Activated naive CD8-positive, alpha-beta T cell treated with anti-CD3 and anti-CD28 coated beads, Interleukin-2, amount 50 U/mL, for 16 hours (primary cell): ENCODE measurements at places on chromosomes 7 and 10.

- DNase-seq, result no peak
Measured at GRCh38 chr7:50828801-50829200, 46.1 kb upstream of the GRB10 start.

- no peak for DNase-seq
Measured at GRCh38 chr7:133609806-133610205, 356.9 kb downstream of the EXOC4 start.

DNA sequence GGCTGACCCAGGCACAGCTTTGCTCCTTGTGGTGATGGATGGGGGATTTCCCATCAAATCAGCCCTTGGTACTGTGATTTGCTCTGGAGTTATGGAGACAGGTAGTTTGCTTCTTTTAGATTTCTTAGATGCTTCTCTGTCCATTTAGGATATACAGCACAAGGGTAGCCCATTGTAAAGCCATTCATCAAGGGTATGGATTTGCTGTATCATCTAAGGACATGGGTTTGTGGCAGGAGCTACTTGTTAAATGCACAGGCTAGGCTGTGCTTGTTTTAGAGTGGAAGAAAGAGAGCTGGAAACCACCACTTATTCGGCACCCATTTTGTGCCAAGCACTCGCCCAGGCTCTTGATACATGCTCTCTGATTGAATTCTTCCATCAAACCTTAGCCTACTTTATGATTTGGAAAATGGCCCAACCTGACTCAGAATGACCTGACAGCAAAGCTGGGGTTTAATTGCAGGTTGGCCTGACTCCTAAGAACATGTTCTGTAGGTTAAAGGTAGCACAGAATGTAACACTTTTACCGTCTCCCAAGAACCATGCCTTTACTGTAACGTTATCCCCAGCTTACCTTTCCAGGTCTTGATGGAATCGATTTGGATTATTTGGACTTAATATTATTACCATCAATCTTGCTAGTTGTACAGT, 168.0 kb downstream of the SNX10 start:
- DNase-seq, result no peak

GRCh38 chr10:69071610-69072009, 16.3 kb upstream of the SRGN start:
- no peak for DNase-seq

- no peak for DNase-seq
Measured at GRCh38 chr7:25739143-25739542, 412.9 kb upstream of the NFE2L3 start.

GRCh38 chr7:80110376-80110775, 24.3 kb upstream of the GNAI1 start:
- DNase-seq, result no peak

DNA sequence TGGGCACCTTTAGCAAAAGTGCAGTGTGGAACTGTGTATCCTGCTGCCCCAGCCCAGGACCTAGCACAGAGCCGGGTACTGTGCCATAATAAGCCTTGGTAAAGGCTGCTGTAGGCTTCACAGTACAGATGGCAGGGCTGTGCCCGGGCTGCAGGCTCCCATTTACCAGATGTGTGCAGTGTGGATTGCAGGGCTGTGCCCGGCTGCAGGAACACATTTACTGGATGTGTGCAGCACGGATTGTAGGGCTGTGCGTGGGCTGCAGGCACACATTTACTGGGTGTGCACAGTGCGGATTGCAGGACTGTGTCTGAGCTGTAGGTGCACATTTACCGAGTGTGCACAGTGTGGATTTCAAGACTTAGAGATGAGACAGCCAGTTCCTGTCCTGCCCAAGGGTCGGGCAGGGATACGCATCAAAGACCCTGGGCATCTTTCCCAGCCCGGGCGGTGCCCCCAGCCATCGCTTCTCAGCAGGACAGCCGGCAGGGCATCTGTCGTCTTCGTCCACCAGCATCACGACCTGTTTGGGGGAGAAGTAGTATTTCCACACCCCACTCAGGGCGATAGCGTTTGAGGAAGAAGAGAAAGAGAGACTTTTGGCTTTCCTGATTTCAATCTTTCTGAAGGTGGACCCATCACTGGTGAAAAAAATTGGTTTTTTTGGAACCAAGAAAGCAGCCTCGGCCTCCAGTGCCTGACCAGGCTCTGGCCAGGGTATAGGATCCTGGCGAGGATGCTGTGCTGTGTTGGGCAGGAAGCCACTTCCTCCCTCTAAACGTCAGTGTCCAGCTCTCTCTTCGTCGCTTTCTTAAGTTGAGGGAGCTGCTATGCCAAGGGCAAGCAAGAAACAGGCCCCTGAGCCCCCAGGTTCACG, 180.8 kb downstream of the CUX1 start:
- no peak for DNase-seq

DNA sequence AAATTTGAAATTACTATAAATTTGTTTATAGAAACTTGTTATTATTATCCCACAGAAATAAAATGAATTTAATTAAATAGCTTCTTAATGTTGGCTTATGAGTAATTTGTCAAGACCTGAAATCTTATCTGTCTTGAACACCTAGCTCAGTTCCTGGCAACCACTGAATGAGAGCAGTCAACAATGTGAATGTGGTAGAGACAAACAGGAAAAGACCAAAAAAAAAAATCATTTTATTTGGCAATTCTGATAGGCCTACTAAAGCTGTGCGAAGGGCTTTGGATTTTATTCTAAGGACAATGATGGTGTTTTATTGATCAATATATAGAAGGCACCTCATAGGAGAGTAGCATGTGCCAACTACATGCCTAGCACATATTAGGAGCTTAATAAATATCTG, 127.8 kb upstream of the RSU1 start:
- DNase-seq, result no peak

- no peak for DNase-seq
Measured at GRCh38 chr7:33981671-33982424, 76.5 kb downstream of the BMPER start.

GRCh38 chr10:14326581-14326980, 4.1 kb downstream of the FRMD4A start:
- no peak for DNase-seq

GRCh38 chr7:113320419-113320818, 202.1 kb upstream of the SMIM30 start:
- no peak for DNase-seq

DNA sequence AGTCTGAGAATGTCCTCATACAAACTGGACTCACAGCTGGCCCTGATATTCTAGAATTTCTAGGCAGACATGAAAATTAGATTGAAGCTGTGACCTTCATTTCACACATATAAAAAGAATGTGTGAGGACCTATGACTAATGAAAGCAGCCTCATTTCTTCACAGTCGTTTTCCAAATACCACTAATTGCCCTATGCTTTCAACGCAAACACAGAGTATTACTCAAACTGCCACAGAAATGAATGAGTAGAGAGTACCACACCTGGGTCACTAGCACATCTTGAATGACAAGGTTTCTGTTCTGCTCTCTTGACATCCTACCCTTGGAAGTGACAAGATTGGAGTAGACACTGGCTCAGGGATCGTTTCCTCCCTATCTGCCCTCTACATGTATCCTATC, 142.4 kb downstream of the C1GALT1 start:
- no peak for DNase-seq

GRCh38 chr10:15137636-15138035, 30.9 kb downstream of the NMT2 start:
- DNase-seq, result no peak

DNA sequence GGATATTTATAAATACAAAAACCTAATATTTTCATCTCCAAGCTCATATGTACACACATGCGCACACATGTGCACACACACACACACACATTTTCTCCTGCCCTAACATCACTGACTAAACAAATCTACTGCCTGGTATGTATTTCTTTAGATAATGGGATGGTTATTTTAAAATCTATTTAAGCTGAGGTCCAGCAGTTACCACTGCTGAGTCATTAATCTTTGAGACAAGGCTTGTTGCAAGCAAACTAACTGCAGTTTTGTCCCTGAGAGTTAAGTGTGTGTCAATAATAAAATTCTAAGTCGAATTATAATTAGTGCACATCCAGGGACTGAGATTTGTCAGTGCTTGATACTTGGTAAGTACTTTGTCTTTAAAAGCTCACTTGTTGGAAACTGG, 135.1 kb downstream of the VPS50 start:
- DNase-seq, result no peak

GRCh38 chr10:102281102-102281487, 35.8 kb downstream of the GBF1 start:
- DNase-seq, result no peak

DNA sequence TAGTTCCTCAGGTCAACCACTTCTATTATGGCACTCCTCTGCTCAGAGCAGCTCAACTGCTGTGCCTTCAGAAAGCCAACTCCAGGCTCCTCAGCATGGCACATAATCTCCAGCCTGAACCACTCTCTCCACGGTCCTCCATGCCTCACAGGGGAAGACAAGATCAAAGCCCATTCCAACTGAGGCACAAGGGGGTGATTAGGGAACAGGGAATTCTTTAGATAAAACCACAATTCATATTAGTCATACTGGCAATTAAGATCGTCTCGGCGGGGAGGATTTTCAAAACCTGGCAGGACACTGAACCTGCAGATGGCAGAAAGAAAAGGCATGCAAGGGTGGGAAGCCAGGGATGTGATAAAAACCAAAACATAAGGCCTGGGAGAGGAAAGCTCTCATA, 361.6 kb downstream of the FGFR2 start:
- no peak for DNase-seq

- no peak for DNase-seq
Measured at GRCh38 chr7:49791088-49791741, 17.8 kb downstream of the VWC2 start.

- DNase-seq, result no peak
Measured at GRCh38 chr7:33661430-33662160, 243.7 kb upstream of the BMPER start.

DNA sequence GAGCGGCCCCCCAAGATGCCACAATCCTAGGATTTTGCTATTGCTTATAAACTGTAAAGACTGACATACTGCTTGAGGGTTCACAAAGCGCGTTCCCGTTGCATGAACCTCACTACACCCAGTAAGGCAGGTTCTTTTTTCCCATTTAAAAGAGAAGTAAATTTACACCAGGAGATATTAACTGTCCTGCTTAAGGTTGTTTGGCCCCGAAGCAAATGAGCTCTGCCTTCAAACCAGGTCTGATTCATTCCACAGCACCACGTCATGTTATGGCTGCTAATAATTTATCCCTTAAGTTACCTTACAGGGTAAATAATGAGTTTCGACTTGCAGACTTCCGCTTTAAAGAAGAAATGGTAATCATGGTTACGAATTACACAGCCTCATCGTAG, 559 bp upstream of the FKBP14 start:
- no peak for DNase-seq

DNA sequence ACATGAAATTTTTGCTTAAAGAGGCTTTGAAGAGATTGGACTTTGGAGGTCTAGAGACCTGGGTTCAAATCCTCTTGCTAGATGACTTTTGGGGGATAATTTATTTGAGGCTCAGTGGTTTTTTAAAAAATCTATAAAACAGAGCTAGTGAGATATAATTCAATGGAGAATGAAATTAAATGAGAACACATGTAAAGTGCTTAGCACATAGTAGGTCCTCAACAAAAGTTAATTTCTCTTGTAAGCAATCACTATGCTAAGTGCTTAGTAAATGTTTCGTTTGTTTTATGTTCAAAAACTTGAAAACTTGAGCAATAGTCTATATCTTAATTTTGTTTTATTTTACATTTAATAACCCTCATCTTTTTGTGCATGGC, 64.8 kb downstream of the LRMDA start:
- no peak for DNase-seq

GRCh38 chr7:80428161-80429054, 83.5 kb downstream of the GNAT3 start:
- DNase-seq, result no peak

- DNase-seq, result no peak
Measured at GRCh38 chr10:132536241-132536876, 1.2 kb upstream of the INPP5A start.

DNA sequence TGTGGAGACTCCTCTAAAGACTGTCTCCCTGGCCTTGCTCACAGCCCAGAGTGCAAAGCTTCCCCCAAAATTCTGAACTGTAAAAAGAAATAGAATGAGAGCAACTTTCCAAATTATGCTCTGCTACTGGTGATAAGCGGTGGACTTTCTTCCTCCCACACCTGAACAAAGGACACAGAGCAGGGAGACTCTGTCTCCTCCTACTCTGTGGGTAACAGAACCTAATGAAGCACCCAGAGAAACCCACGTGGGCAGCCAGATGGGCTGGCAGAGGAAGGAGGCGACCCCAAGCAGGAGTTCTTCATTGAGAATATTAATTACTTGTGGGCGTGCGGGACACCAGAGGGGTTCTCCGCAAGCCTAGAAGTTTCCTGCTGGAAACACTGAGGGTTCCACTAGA, 139.5 kb downstream of the KMT2E start:
- no peak for DNase-seq

- DNase-seq, result no peak
Measured at GRCh38 chr10:132257271-132257670, 50.5 kb downstream of the STK32C start.

DNA sequence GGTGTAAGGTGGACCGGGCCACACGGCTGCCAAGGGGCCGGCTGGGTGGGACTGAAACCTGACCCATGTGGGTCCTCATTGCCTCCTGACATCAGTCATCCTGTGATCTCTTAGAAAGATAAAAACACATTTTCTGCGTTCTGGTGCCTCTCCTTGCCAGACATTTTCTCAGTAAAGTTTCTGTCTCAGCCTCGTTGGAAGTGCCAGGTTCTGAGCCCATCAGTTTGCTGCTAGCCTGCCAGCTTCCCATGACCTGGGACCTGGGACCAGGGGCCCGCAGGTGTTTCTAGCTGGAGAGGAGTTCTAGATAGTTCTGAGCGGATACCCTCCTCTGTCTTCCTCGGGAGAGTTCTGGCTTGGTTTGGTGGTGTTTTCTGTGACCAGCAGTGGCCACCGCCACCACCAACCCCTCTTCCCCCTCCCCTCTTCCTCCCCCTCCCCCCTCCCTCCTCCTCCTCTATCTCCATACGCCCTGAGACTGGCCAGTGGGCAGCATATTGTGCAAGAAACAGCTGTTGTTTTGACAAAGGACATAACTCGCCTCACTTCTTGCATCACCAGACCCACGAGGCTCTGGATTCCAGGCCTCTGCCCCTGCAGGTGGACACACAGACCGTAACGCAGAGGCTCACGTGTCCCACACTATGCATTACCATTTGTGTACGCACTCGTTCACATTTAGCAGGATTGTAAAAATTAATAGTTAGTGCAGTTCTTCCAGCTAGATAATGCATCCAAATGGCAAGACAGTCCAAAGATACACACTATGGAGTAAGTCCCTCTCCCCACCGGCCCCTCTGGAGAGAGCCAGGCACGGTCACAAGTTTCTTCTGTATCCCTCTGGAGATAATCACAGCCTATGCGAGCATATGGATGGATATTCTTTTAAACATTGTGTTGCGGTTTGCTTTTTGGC, 94.6 kb downstream of the CUX1 start:
- no peak for DNase-seq

- no peak for DNase-seq
Measured at GRCh38 chr10:54826994-54827560, 26.0 kb upstream of the PCDH15 start.
